ENCODE measurements at places on chromosomes 3 and 15.
A peak's percentile ranks its signal among the peaks of the same experiment; 100 is the strongest.

GRCh38 chr3:122794779-122795673 is at the start of gene SLC49A4:
Gene SLC49A4, plus strand, starts transcription at chr3:122795069. Its CDS starts 124 bp downstream, at chr3:122795193.
- H3K4me3 ChIP-seq, result peak within 1 kb of the TSS; percentile 90
- H3K36me3 ChIP-seq, result no peaks in the 10 kb centered on the region
- H3K4me1 ChIP-seq, result no peaks in the 10 kb centered on the region
- H3K27ac ChIP-seq, result peak within 1 kb of the TSS; percentile 95

DNA sequence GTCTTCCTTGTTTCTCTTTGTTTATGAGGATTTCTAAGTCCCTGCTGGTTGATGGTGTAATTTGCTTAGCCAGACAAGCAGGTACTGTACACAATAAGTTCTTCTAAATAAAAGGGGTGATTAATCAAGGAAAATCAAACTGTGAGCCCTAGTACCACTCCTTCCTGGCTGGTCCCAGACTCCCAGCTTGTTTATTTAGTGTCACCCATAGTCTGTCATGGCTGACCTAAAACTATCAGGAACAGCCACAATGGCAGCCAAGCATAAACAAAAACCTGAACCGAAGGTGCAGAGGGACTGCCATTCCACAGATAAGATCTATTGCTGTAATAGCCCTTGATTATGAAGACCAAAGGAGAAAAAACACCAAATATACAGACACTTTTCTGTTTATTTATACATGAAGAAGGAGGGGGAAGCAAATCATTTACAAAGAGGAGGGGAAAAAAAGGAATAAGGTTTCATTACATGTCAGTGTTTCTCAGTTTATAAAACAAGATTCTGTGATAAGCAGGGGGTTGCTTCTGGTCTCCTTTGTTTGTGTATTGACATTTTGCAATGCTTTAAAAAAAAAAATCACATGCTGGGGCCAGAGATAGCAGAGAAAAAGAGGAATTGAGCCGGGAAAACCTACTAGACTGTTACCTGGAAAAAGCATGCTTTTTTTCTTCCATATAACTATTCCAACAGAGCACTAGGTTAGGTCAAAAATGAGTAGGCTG is 182.4 kb upstream of the DPH6 start:
- no peaks in the 10 kb centered on the region for H3K27me3 ChIP-seq
- DNase-seq, result peak; percentile 14
- peak overlapping the region; percentile 23 for H3K27ac ChIP-seq
- H3K4me3 ChIP-seq, result no peak overlapping the region

DNA sequence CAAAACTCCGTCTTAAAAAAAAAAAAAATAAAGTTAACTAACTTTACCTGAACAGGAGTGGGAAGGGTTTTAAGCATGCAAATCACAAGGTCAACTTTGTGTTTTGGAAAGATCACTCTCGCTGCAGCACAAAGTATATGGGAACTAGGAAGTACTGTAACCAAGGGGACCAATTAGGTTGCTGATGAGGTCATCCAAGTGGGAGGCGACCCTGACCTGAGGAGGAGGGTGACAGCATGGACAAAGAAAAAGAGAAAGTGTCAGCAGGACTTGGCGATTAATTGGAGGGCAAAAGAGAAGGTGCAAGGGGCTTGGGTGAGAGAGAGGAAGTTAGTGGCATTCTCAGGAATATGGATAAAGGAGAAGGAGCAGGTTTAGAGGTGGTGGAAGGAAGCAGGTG is 89.5 kb upstream of the ZBED2 start:
- no peaks in the 10 kb centered on the region for H3K27me3 ChIP-seq
- no peaks in the 10 kb centered on the region for H3K36me3 ChIP-seq
- DNase-seq, result no peak
- no peak overlapping the region for H3K4me3 ChIP-seq

DNA sequence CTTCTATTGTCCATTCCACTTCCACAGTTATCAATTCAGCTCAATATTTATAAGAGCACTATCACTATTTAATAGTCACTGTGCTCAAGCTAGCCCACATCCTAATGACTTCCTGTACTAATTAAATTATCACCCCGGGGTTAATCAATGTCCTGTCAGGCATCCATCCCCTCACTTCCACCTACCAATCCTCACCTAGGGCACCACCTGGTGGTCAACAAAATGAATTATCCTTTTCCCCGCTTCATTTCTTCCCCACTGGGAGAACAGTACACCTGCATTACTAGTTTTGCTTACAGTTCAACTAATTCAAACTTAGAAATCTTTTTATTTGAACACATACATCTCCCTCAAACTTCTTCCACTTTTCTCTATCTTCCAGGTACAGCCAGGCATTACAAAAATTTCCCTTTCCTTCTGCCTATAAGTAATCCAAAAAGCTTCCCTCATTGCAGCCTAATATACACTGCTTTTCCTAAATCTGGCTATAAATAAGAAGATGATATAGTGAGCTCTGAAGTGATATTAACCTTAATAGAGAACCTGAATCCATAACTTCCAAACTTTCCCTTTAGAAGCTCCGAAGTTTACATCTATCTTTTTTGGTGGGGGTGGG is 68.5 kb downstream of the TMCC1 start:
- peak; percentile 22 for DNase-seq
- no peak overlapping the region for H3K27ac ChIP-seq
- H3K27me3 ChIP-seq, result no peaks in the 10 kb centered on the region
- no peaks in the 10 kb centered on the region for H3K4me1 ChIP-seq
- H3K36me3 ChIP-seq, result no peaks in the 10 kb centered on the region

DNA sequence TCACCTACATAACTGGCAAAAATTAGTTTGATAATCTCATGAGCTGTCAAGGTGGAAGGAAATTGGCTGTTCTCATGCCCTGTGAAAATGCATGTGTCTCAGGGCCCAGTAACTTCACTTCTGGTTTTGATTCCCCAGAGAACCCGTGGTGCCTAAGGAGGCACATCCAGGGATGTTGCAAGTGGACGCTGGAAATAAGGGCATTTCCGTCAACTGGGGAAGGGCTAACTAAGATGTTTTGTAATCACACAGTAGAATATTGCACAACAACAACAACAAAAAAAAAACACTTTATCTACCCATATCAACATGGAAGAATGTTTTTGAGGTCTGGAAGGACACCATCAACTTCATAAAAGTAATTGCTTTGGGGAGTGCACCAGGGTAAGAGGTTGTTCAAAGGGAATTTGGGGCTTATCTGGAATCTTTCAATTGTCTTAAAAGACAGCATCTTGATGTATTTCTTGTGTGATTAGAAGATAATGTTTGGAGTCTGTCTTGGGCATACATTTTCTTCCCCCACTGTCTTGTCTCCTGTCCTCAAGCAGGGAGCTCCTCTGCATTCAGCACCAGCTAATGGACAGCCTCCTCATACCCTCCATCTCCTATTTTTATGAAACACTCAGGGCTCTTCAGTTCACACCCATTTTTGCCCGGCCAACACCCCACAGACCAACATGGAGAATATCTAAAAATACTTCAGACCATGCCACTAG is 37.2 kb upstream of the PRR20G start:
- H3K4me3 ChIP-seq, result no peak overlapping the region
- no peak overlapping the region for H3K27ac ChIP-seq
- no peak for DNase-seq

- DNase-seq, result no peak
- no peaks in the 10 kb centered on the region for H3K36me3 ChIP-seq
- H3K27ac ChIP-seq, result no peak overlapping the region
- no peaks in the 10 kb centered on the region for H3K4me1 ChIP-seq
- no peaks in the 10 kb centered on the region for H3K27me3 ChIP-seq
Measured at GRCh38 chr15:60471314-60471713, 7.6 kb downstream of the ICE2 start.

DNA sequence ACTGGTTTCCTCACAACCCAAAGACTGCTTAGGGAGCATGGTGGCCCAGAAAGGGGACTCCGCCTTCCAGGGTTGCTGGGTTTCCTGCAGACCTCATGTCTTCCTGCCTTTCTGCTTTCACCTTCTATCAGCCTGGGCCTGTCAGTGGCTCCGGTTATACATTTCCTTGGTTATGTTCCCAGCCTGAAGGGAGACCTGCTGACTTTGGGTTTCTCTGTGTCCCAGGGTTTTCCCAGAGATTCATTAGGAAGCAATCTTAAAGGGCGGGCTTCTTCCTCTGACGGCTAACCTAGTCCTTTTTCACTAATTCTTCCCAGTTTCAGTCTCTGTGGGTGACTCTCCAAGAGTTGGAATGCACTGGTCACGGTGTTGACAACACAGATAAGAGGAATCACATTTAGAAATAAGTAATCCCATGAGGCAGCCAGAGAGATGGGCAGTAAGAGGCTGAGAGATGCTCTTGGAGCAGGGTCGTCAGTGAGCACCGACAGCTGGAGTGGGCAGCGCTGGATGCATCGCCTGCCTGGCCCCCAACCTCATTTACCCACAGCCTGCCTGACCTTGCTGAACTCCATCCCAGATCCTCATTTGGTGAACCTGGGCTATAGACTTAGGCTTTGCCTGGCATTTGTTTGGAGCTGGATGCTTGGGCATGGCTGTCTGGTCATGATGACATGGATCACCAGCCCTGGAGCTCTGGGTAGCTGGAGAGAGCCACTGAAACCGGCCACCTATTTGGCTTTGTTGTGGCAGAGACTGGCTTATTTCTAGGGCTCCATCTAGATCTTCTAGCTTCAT is 10.0 kb upstream of the EHD4 start:
- DNase-seq, result no peak
- no peaks in the 10 kb centered on the region for H3K36me3 ChIP-seq
- H3K4me1 ChIP-seq, result no peaks in the 10 kb centered on the region

DNA sequence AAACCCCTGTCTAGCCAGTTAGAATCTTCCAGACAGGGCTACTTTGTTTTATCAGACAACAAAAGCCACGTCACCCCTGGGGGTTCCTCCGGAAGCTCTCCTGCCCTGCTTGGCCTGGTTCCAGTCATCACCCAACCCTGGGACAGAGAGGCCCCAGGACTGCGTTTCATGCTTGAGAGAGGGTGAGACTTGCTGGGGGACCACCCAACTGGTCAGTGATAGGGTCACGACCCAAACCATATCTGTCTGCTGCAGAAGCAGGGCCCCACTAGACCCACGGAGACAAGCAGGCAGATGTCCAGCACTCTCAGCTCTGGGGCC is 1.2 kb downstream of the NT5DC2 start:
- H3K4me1 ChIP-seq, result peaks cover 3% of the 10 kb centered on the region
- peak overlapping the region; percentile 54 for H3K4me3 ChIP-seq
- no peak for DNase-seq
